ENCODE measurements at places on chromosomes 11 and 22.
A peak's percentile ranks its signal among the peaks of the same experiment; 100 is the strongest.

DNA sequence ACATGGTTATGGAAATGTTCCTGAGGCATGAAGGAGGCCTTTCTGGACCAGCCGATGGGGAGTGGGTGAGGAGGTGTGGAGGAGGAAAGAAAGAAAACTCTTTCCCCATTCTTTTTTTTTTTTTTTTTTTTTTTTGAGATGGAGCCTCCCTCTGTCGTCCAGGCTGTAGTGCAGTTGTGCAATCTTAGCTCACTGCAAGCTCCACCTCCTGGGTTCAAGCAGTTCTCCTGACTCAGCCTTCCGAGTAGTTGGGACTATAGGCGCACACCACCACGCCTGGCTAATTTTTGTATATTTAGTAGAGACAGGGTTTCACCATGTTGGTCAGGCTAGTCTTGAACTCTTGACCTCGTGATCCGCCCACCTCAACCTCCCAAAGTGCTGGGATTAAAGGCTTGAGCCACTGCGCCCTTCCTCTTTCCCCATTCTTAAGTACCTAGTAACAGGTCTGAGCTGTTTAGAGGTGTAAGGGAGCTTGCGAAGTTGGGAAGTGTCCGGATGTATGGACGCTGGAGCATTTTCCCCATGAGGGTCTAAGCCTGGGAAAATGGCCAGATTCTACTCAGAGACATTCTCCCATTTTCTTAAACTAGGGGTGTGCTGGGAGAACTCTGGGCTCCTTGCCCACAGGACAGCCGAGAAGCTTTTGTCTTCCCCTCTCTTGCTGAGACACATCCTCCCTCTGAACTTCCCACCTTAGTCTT lies 135.8 kb downstream of the TEAD1 start:
- DNase-seq = no peak

GRCh38 chr11:128052912-128053641 lies 534.3 kb downstream of the ETS1 start:
- no peak for DNase-seq

GRCh38 chr11:130001461-130002351 lies 929 bp downstream of the PRDM10 start:
- no peak for DNase-seq

DNA sequence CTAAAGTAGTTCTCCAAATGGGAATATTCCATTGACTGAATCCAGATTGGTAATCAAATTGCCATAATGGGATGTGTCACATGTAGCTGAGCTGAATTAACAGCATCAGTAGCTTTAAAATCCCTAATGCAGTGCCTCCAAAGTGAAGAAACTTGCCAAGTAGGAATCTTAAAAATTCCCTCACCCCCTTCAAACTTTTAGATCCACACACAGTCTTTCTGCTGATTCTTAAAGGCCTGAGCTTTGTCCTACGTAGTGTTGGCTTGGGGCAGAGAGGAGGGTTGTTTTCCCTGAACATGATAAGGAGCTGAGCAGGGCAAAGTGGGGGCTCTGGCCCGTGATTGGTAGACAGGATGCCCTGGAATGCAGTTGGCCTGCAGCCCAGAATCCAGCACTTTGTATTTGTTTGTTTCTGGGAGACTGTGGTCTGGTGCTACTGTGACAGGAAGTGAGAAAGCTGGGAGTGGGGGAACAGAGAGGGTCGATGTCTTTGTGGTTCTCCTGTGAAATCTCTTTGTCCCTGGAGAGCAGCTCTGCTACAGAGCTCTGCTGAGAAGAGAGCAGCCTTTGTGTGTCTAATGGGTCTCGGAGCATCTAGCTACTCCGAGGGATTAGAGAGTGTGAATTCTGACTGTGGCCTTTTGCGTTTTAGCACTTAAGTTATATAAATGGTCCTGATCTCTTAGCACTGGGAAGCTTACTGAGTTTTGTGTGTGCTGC lies 16.9 kb downstream of the CTNND1 start:
- DNase-seq = peak; percentile 60

Measured in amygdala (tissue), 56 donors.